ENCODE measurements at places on chromosomes 4 and X.

- DNase-seq = no peak
These were observed 14.2 kb downstream of the TAB3 start for GRCh38 chrX:30874851-30875250.

DNA sequence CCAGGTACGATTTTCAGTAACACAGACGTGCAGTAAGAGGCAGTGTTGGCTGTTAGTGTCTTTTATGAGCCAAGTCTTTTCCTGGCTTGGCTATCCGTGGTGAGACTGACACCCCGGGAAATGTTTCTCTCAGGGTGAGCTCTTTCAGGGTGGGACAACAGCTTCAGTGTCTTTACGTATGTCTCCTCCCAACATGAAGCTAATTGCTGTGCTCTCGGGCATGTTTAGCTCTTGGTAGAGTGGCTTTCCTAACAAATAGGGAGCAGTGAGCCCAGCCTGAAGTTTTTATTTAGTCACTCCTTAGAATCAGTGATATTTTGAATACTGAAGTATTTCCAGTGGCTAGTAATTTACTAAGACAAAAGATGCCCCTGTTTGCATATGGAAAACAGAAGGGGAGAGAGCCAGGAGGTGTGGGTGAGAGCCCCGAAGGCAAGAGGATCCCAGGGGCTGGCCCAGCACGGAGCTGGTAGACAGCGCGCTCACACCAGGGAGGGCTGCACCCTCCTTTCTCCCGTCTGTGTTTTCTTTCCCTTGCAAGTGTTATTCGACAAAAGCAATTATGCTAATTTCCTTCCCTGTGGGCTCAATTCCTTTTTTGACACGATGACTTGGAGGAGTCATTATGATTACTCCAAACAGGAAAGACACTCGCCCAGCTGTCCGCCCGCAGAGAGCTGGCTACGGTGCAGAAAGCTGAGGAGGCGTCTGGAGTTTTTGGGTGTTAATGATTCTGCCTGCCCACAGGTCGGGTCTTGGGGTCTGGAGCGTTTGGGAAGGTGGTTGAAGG, 47.7 kb downstream of the PDGFRA start:
- no peak for DNase-seq

DNA sequence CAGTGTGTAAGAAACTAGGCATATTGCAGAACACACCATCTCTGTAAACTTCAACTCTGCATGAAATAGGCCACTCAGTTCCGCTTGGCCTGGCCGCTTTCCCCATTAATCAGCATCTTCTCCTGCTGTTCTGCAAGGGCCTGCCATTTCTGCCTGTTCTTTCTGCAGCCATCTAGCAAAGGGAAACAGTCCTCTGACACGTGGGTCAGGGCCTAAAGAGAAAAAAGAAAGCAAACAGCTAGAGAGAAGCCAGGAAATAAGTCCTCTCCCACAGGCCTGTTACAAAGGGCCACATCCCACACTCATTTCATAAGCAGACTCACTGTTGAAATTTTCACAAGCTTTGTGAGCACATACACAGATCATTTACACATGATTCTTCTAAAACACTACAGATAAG, 130.1 kb downstream of the PDE5A start:
- DNase-seq = no peak

DNA sequence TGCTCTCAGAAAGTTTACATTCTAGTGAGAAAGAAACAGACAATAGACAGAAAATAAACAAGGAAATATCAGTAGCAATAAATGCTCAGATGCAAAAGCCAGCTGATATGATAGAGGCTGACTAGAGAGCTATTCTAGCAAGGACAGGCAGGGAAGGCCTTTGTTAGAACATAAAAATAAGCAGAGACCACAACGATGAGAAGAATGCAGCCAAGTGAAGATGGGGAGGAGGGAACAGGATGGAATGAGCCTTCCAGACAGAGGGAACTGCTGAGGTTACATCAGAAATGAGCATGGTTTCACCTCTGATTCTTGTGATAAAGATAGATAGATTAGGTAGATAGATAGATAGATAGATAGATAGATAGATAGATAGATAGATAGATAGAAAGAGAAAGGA, 7.6 kb upstream of the SOWAHB start:
- no peak for DNase-seq

DNA sequence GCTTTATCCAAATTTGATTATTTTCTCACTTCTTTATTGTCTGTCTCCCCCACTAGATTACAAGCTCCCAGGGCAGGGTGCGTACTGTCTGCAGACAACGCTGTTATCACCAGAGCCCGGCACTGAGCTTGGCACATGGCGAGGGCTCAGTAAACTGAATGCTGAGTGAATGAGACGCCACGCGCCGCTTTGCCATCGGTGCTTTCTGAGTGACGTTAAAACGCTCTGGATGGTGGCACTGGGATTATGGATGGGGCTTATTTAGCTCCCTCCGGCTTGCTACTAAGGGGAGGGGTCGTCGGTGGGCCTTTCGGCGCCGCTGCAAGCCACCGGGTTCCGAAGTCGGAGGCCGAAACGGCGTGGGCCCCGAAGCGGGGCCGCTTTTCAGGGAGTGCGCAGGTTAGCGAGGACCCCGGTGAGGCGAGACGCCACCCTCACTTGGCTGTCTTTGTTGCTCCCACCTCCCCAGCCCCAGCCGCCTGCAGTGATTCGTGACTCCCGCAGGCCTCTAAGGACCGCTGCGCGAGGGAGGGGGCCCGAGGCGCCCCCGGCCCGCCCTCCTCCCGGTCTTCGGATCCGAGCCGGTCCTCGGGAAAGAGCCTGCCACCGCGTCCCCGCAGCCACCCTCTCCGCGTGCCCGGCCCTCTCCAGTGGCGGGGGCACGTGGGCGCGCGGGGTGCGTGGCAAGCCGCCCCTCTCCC, 569 bp upstream of the FHL1 start:
- peak; percentile 16 for DNase-seq

DNA sequence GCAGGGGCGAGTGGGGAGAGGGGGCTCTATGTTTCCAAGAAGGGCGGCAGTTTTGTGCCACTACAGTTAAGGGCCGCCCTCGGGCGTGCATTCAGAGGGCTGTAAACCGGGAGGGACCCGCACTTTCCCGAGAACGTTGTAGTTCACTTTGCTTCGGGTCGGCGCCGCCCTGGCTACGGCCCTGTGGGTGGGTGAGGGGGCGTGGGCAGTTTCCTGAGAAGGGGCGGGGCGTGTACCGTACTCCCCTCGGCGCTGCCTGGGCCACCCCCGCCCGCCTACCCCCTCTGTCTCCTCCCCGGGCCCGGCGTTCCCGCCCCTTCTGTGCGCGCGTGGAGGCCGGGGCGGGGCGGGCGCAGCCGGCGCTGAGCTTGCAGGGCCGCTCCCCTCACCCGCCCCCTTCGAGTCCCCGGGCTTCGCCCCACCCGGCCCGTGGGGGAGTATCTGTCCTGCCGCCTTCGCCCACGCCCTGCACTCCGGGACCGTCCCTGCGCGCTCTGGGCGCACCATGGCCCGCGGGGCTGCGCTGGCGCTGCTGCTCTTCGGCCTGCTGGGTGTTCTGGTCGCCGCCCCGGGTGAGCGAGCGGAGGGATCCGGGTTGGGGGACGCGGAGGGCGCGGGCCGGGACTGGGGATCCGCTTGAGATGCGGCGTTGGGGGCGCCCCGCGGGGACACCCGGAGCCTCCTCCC, at the start of gene CD99:
Gene CD99 (plus strand): TSS at position 440 of the 687 bp plus-strand sequence. CDS start 66 bp downstream, at position 506.
- peak; percentile 92 for DNase-seq

- no peak for DNase-seq
These were observed 280.0 kb downstream of the ANKRD50 start for GRCh38 chr4:124432500-124432899.

DNA sequence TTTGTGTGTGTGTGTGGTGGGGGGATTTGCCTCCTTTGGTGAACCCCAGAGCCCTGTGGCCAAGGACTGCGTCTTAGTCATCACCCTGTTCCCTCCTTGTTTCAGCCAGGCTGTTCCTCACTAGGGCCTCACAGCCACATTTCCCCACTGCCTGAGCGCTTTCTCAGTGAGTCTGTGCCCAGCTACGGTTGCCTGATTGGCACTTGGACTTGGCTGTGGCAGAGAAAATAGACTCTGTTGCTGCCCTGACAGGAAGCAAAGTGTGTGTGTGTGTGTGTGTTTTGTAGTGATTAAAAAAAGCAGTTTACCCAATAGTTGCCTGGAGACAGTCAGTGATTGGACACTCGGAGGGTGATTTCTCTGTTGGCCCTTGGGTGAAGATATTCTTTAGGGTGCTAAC, 113.0 kb downstream of the UCHL1 start:
- no peak for DNase-seq

- DNase-seq = no peak
These were observed 28.3 kb upstream of the DSPP start for GRCh38 chr4:87580057-87580456.

- no peak for DNase-seq
These were observed 2.6 kb downstream of the SAT1 start for GRCh38 chrX:23785580-23785979.

- DNase-seq = no peak
These were observed 106.7 kb upstream of the MSX1 start for GRCh38 chr4:4752576-4753401.

DNA sequence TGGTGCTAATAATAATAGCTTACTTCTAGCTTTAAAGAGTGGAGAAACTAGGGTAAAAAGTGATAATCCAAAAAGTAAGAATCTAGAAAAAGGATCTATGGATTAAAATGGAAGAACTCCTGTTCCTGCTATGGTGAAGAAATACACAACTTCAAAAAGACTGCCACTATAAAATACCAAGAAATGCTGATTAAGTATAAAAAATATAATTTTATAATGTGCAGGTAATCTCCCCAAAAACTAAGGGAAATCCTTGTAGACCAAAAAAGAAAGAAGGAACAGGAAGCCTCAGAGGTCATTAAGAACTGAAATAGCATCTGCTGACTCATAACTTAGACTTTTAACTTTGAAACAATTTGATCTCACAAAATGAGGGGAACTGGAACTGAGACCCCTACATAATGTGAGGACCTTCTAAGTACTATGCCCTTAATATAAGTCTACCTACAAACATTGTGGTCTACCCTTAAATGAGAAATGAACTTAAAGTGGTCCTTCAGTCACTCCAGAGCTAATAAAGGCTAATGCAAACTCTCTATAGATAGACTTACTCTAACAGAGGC, 50.6 kb upstream of the SRPX start:
- no peak for DNase-seq

DNA sequence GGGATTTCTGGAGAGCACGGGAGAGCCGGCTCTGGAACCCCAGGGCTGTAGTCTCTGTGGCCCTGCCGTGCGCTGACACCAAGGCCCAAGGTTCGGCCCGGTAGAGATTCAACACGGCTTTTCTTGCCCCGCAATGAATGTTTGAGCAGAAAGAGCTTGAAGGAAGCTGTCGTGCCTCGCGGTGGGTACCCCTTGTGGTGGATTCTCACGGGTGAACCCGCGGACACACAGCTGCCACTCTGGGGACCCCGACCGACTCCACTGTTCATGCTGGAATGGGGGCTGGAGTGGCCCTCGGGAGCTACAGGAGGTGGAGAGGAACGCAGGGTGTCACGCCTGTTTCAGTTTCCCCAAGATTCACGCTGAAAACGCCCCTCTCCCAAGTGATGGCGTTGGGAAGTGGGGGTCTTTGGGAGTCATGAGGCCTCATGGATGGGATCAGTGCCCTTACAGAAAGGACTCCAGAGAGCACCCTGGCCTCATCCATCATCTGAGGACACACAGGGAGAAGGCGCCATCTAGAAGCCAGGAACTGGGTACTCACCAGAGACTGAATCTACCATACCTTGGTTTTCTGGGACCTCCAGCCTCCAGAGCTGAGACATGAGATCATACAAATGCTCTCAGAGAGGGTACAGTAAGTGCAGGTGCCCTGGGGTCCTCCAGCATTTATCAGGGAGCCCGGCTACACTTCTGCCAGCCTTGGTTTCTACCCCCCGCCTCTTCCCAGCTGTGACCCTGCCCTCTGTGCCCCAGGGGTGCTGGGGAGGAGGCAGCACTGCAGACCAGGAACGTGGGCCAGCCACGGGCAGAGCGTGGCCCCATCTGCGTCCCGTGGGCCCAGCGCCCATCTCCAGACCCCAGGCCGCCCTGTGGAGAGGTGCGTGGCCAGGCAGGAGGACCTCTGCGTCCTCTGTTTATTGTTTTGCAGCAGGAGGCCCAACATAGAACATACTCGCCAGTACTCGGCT, 6.4 kb downstream of the SLC25A6 start:
- no peak for DNase-seq

DNA sequence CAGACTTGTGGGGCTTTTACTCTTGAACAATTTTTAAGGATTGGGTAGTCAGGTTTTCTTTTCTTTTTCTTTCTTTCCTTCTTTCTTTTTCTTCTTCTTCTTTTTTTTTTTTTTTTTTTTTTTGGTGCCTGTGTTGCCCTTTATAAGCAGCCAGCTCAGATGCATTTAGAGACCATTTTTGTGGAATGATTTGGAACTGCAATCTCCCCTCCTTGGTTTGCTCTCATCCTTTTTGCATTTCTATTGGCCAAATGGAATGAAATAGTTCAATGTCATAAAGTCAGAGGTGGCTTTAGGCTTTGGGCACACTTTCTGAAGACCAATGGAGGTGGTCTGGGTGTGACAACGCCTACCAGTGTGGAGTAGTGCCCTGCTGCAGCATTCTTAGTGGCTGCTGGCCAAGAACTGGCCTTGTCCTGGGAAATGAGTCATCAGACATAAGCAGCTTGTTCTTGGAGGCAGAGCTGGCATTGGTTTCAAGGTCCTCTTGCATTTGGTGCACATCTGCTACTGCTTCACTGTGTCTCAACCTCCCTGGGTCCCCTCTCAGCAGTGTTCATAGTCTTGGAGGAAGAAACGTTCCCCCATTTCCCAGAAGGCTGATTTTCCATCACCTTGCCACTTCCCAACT, 84.5 kb downstream of the CT47B1 start:
- no peak for DNase-seq

GRCh38 chrX:109398833-109399232, 83.1 kb downstream of the GUCY2F start:
- no peak for DNase-seq

DNA sequence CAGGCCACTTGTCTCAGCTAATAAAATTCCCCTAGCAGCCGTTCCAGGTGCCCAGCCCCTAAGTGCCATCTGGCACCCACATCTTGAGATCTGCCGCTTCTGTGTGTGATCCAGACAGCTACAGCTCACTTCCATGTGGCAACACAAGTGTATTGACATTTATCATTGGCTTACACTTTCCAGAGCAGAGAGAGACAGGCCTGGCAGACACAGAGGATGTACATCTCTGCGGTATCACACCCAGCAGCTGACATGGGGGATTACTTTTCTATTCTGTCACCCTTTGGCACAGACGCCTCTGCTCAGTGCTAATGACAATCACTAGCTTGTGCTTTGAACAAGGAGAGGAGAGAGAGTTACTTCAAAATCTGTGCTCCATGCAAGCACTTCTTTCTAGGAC, 195.9 kb downstream of the KDR start:
- no peak for DNase-seq

GRCh38 chr4:155025762-155026457, 182.5 kb upstream of the NPY2R start:
- DNase-seq = no peak

DNA sequence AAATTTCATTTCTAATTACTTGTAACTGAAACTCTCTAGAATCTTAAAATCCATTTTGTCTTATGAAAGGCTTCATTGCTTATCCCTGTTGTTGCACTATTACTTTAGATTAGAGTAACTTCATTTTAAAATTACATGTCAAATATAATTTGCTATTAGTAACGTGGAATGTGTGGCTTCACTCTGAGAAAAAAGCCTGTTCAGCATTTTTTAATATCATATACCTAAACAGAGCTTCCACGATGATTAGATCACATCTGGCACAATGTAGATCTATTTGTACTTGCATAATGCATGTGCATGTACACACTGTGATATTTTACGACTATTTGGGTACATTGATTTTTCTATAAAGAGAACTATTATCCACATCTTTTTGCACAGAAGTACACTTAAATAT, 648.1 kb downstream of the RPA4 start:
- no peak for DNase-seq

- no peak for DNase-seq
These were observed 70.1 kb downstream of the CCNG2 start for GRCh38 chr4:77226939-77227705.

GRCh38 chrX:13341491-13342101, 21.7 kb upstream of the ATXN3L start:
- no peak for DNase-seq

Data from activated B cell treated with CpG ODN at 0.5 μM for 24 hours (primary cell).